Gastroesophageal sphincter (tissue), 4 donors: ENCODE measurements at places on chromosomes 12 and 14. TPM values are rescaled to one million over a fixed set of nuclear protein-coding genes. Genes with fewer than 3 reads are reported as not detected.

The TAS2R19 gene
- total RNA-seq, result 1.9 TPM

The GDF3 gene
- not detected for total RNA-seq

The RIN3 gene
- 15.3 TPM for total RNA-seq

The SLCO1C1 gene
- total RNA-seq, result 0.40 TPM

The ACOT6 gene
- not detected for total RNA-seq

The KLHDC1 gene
- total RNA-seq, result 7.3 TPM

The GPR162 gene
- total RNA-seq, result 3.8 TPM
